CD14-positive monocyte (primary cell): ENCODE measurements at places on chromosomes 11 and 22.

DNA sequence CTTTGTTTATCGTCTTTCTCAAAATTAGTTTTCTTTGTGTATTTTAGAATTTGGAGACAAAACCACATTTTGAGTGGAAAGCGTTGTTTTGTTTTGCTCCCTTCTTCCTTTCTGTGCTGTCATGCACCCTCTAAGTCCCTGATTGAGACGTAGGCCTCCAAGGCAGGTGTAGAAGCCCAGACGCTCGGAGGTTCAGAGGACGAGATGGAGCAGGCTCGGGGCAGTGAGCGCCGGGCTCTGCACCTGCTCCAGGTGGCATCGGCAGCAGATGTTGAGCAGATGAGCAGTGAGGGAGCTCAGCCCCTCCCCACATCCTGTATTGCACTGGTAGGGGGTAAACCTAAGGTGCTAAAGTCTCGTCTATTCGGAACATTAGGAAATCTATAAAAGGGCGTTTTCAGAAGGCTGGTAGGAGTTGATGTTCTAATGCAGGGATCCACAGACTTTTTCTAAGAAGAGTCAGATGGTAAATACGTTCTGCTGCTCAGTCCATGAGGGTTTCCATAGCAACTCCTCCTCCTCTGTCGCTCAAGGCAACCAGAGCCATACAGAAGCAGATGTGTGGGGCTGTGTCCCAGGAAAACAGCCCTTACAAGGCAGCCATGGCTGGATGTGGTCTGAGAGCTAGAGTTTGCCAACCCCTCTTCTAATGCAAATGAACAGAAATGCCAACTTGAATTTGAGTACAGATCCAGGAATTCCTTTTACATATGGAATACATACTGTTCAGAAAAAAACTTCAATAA lies 724.2 kb downstream of the BRD1 start:
- no peak for DNase-seq

DNA sequence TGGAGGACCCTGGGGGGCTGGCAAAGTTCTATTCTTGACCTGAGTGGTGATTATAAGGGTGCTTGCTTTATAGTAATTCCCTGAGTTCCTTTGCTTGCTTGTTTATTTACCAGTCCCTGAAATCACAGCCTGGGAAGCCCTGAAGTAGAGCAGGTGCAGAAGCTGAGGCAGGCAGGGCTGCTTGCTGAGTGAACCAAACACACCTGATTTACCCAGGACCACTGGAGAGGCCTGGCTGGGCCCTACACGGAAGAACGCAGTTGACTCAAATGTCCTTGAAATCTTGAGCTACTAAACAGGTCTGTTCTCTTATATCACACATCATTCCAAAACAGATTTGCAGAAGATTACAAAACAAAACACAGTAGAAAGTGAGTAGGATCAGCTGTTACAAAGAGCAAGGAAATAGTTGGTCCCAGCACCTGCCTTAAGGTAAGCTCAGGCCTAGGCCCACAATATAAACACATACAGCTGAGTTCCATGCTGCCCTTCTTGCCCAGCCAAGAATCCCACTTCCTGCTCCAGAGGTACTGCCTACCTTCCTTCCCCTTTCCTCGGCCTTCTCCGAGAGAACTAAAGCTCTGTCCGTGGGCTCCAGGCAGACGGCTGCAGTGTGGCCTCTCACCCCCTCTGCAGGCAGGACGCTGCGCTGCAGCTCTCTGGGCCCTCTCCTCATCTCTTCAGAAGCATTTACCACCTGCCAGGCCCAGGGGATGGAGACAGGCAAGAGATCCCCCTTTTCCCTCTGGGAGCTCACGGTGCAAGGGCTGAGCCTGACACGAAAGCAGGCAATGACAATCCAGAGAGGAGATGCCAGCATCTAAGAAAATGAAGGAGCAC lies 46.1 kb upstream of the SCUBE2 start:
- peak; percentile 58 for DNase-seq

DNA sequence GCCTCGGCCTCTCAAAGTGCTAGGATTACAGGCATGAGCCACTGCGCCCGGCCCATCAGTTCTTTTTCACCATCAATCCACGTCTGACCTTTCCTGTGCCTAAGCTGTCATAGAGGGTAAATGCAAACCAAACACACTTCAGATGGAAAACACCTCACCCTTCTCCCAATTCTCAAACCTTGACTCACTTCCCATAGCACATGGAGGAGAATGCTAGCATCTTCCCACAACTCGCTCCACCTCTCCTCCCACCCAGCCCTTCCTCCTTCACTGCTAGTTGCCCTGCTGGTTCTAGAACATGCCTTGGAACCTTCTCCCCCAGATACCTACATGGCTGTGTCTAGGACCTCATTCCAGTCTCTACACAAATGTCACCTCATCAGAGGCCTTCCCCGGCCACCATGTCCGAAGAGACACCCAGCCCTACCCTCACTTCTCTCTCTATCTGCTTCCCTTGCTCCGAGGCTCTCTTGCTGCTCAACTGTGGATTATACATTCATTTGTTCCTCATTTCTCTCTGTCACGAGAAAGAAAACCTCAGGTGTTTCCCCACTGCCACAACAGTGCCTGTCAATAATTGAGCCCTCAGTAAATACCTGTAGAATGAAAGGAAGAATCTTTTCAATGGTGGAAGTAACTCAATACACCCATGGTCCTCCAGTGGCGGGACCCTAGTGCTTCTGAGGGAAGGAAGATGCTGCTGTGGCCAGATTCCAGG lies 21.3 kb upstream of the NCF4 start:
- peak; percentile 37 for DNase-seq

DNA sequence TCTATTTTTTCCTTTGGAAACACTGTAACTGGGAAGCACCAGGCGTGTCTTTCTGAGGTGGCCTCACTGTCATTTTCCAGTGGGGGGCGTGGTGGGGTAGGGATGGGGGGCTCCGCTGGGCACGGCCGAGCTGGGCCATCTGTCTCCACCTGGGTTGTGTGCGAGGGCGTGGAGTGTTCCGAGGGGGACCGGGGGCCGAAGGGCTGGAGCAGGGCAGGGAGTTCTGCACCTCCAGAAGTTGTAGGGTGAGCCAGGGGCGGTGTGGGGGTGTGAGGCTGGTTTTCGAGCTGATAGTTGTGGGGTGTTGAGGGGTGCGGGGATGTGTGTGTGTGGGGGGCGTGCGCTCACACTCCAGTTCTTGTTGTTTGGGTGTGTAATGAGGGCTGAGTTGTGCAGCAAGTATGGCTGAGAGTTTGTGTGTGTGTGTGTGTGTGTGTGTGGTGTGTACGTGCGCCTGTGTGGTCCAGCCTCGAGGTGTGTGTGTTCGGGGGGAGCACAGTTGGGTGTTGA lies 10.8 kb downstream of the YPEL4 start:
- no peak for DNase-seq

GRCh38 chr11:69951821-69952220 lies 126.3 kb upstream of the ANO1 start:
- no peak for DNase-seq

DNA sequence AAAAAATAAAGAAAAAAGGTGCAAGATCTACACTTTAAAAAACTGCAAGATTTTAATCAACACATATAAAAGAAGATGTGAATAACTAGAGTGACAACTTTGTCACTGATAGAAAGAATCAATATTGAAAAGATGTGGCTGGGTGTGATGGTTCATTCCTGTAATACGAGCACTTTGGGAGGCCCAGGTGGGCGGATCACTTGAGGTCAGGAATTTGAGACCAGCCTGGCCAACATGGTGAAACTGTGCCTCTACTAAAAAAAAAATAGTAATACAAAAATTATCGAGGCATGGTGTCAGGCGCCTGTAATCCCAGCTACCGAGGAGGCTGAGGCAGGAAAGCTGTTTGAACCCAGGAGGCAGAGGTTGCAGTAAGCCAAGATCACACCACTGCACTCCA lies 21.0 kb upstream of the FBLN1 start:
- DNase-seq, result no peak

DNA sequence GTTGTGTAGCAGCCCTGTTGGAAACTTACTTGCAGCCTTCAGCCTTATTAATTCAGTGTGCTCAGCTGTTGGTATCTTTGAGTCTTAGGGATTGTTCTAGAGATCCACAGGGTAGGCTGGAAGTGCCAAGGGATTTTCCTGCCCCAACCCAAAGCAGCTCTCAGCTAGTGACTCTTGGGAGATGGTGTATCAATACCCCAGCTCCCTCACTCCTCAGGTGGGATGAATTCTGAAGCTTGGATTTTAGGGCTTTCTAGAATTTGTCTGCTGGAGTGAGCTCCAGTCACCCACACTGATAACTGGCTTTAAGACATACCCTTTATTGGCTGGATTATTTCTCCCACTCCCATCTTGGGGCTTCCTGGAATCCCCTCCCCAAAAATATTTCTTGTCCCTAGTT lies 493.0 kb downstream of the MN1 start:
- no peak for DNase-seq

DNA sequence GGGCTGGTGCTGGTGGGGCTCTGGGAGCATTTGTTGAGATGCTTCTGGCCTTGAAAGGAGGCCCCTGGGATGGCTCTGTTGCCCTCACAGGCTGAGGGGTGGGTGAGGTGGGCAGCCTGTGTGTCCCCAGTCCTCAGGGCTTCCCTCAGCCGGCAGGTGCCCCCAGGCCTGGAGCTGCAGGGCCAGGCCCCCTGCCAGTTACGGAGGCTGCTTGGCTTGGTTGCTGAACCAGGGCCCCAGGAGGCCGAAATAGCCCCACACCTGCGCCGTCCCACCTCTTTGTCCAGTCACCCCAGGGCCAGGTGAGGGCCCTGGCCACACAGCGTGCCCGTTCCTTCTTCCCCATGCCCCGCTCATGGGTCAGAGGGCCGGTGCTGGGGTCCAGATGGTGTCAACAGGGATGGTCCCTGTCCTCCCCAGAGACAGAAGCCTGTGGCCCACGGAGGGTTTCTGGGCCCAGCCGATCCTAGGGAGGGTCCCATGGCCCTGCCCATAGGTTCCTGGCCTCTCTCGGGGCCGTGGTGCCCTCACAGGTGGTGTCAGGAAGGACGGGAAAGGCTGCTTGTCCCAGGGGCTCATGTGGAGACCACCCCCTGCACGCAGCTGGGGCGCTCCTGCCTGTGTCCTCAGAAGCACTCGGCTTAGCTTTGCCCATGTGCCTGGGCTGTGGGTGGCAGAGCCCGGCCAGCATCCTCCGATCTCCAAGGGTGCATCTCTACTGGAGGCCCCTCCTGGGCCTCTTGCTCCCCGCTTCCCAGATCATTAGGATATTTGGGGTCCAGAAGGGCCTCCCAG lies 9.2 kb upstream of the TSSC4 start:
- no peak for DNase-seq
